ENCODE measurements at places on chromosomes 7 and 10.

DNA sequence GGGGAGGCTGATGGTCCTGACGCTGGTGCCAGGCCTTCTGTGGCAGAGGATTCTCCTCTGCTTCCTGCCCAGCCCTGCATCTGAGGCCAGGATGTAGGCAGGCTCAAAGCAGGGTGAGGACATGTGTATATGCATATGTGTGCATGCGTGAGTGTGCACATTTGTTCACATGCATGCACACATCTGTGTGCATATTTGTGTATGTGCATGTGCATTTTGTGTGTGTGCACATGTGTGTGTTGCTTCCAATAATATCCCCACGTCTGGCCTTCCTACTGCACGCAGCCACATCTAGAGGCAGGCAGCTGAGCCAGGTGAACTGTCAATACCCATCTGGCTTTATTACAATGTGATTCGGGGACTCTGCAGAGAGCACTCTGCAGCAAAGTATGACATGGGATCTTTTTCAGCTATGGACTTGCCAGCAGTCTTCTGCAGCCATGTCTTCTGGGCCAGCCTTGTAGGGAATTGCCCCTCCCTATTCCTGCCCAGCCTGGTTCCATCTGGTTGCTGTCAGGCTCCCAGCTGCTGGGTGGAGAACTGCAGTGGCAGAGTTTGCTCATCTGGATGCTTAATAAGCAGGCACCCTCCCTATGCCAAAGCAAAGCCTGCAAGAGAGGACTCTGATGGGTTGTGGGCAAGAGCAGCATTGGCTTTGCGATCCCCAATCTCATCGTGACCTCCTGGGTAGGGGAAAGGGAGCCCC, 140.7 kb downstream of the PFKFB3 start:
- DNase-seq, result no peak

- no peak for DNase-seq
Measured at GRCh38 chr10:124350806-124351205, 67.9 kb downstream of the OAT start.

DNA sequence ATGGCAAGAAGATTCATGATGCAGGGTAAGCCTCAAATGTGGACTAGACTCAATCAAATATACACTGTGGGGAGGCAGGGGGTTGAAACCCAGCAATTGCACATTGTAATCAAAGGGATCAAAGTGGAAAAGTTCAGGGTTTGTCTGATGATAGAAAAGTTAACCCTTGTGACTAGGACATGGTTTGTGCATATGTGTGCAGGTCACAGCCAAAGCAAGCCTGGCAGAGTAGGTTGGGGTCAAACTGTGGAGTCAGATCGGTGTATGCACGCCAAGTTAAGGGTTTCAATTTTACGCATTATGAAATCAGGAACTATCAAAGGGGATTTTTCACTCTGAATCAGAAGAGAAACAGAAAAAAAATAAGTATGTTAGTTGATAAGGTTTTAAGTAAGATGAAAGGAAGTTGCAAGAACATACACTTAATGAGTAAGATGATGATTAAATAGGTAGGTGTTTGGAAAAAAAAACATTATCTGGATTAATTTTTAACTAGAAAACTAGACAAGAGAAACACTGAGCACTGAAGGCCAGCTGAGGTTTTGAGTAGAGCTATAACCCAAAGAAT, 188.3 kb downstream of the DGKB start:
- no peak for DNase-seq

GRCh38 chr10:75568450-75569130, 137.2 kb downstream of the LRMDA start:
- no peak for DNase-seq

- DNase-seq, result no peak
Measured at GRCh38 chr10:17001961-17002749, 127.5 kb downstream of the CUBN start.
